ENCODE measurements at places on chromosomes 16 and 17. TPM values are rescaled to one million over a fixed set of nuclear protein-coding genes. Genes with fewer than 3 reads are reported as not detected.

MT4 gene
- 95.4 TPM for total RNA-seq

GAS2L2 gene
- total RNA-seq = not detected

PTGES3L gene
- total RNA-seq = 8.3 TPM

GCGR gene
- total RNA-seq = not detected

AMDHD2 gene
- total RNA-seq = 30.2 TPM

GAS7 gene
- 9.2 TPM for total RNA-seq

G6PC3 gene
- 26.8 TPM for total RNA-seq

PDE6G gene
- not detected for total RNA-seq

MYO15A gene
- total RNA-seq = 4.2 TPM

ACAP1 gene
- total RNA-seq = 10.7 TPM

ZNF624 gene
- 4.4 TPM for total RNA-seq

TAT gene
- 0.79 TPM for total RNA-seq

TMEM114 gene
- total RNA-seq = not detected

EVI2A gene
- total RNA-seq = 9.4 TPM

CD68 gene
- 47.5 TPM for total RNA-seq

POLR3E gene
- total RNA-seq = 107 TPM

KRT27 gene
- total RNA-seq = 1.1 TPM

C17orf113 gene
- not detected for total RNA-seq

IL17C gene
- total RNA-seq = not detected

KRTAP4-6 gene
- not detected for total RNA-seq

CES3 gene
- 326 TPM for total RNA-seq

NOTUM gene
- not detected for total RNA-seq

TBC1D3E gene
- not detected for total RNA-seq

TK1 gene
- total RNA-seq = 27.9 TPM

GNAO1 gene
- 11.9 TPM for total RNA-seq

SULT1A4 gene
- total RNA-seq = 40.2 TPM

TLCD2 gene
- total RNA-seq = 38.9 TPM

RNF222 gene
- total RNA-seq = not detected

CPHXL2 gene
- total RNA-seq = not detected

MATCAP1 gene
- 27.6 TPM for total RNA-seq

ZSCAN10 gene
- total RNA-seq = not detected

CA7 gene
- 107 TPM for total RNA-seq

ABCC11 gene
- not detected for total RNA-seq

PRDM7 gene
- total RNA-seq = not detected

NPIPB13 gene
- 2.4 TPM for total RNA-seq

C17orf50 gene
- not detected for total RNA-seq

KCNH4 gene
- total RNA-seq = not detected

SPOP gene
- total RNA-seq = 352 TPM

ABCC6 gene
- 36.2 TPM for total RNA-seq

SLC47A1 gene
- not detected for total RNA-seq

KRTAP9-8 gene
- total RNA-seq = not detected

PRSS27 gene
- not detected for total RNA-seq

RFWD3 gene
- 23.9 TPM for total RNA-seq

AGRP gene
- not detected for total RNA-seq

CDH1 gene
- total RNA-seq = 190 TPM

PGAP6 gene
- 105 TPM for total RNA-seq

SGCA gene
- 9.0 TPM for total RNA-seq

TAC4 gene
- total RNA-seq = not detected

KRTAP16-1 gene
- total RNA-seq = not detected

UBB gene
- 426 TPM for total RNA-seq

All from transverse colon (tissue), 4 donors.